ENCODE measurements at places on chromosomes 4 and X. TPM values are rescaled to one million over a fixed set of nuclear protein-coding genes. Genes with fewer than 3 reads are reported as not detected.

The ABLIM2 gene
- 1.0 TPM for total RNA-seq

The HSD17B11 gene
- 39.1 TPM for total RNA-seq

The NLGN3 gene
- 0.19 TPM for total RNA-seq

The GPR173 gene
- 0.61 TPM for total RNA-seq

The ASB5 gene
- under 0.01 TPM for total RNA-seq

The SYNPO2 gene
- 15.8 TPM for total RNA-seq

The CAPN6 gene
- 5.1 TPM for total RNA-seq

The CRMP1 gene
- total RNA-seq: 1.7 TPM

The UCP1 gene
- not detected for total RNA-seq

The ZNF280C gene
- total RNA-seq: 3.2 TPM

The INTS6L gene
- 26.3 TPM for total RNA-seq

The RHOXF1 gene
- total RNA-seq: 0.42 TPM

The AR gene
- 6.0 TPM for total RNA-seq

The PABPC1L2B gene
- total RNA-seq: not detected

The KLHL34 gene
- total RNA-seq: 0.05 TPM

The NDP gene
- total RNA-seq: 0.05 TPM

The RXFP1 gene
- total RNA-seq: 0.05 TPM

The PIN4 gene
- total RNA-seq: 37.7 TPM

The KDR gene
- 10.2 TPM for total RNA-seq

The USP11 gene
- 26.7 TPM for total RNA-seq

The CENPVL2 gene
- total RNA-seq: 0.24 TPM
